ENCODE measurements at places on chromosomes 13 and 19. TPM values are rescaled to one million over a fixed set of nuclear protein-coding genes. Genes with fewer than 3 reads are reported as not detected.

- DNase-seq = no peak
Measured at GRCh38 chr13:60047918-60048317, 115.8 kb downstream of the DIAPH3 start.

DNA sequence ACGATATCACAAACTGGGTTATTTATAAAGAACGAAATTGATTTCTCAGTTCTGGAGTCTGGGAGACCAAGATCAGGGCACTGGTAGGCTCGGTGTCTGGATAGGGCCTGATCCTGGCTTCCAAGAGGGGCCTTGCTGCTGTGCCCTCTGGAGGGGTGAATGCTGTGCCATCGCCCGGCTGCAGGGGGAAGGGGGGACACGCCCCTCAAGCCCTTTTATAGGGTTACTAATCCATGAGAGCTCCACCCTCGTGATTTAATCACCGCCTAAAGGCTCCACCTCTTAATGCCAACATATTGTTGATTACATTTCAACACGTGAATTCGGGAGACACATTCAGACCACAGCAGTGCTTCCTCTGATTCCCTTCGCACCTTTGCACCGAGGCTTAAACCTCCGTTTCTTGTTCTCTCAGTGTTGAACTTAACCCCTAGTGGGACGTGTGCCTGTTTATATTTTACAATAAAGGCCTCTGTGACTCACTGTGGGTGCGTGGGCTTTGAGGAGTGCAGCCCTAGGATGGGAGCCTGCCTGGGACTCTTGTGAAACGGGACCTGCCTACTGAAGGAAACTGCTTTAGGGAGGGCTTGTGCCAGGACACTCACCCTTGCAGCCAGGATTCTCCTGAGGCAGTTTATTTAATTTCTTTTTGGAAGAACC is 52.4 kb upstream of the SPATA13 start:
- DNase-seq = no peak

DNA sequence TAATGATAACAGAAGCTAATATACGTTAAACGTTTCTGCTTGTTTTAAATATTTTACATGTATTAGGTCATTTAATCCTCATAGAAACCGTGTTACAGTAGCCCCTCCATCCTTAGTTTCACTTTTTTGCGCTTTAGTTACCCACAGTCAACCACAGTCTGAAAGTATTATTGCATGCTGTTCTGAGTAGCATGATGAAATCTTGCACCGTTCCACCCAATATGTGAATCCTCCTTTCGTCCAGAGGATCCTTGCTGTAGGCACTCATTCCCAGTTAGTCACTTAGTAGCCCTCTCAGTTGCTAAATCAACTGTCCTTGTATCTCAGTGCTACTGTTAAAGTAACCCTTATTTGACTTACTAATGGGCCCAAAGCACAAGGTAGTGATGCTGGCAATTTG is 257.8 kb downstream of the ENOX1 start:
- no peak for DNase-seq

DNA sequence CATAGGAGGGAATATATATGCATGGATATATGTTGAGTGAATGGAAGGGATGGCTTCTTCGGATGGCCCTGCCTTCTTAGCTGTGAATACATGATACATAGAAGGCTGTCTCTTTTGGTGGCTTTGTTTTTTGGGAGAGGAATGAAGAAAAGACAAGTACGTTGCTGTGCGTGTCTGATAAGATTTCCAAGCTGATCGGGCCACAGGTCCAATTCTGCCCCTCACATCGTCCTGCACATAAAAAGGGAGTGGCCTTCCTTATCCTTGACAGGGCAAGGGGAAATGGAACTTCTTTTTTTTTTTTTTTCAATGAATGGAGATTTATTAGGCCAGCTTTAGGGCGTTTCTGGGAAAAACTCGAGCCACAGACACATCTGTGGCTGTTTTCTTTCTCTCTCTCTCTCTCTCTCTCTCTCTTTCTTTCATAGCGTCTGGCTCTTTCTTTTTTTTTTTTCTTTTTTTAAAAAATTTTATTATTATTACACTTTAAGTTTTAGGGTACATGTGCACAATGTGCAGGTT is 103.8 kb upstream of the SPATA13 start:
- no peak for DNase-seq

- no peak for DNase-seq
Measured at GRCh38 chr19:19471682-19472081, 43.7 kb downstream of the TSSK6 start.

DNA sequence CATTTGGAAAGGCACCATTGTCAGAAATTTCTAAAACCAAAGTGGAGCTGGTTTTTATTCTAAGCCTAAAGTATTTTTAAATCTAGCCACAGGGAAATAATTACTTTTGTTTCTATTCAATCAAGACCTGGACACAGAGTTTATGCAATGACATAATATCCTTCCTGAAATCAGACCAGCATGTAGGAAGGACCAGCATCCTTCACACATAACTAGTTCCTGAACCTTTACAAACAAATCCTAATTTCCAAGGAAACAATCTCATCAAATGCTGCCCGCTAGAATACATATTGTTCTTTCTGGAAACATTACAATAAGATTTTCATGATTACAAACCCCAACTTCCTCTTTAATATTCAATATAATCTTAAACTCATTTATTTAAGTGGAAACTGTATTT is 1.5 kb downstream of the STARD13 start:
- DNase-seq = no peak

DNA sequence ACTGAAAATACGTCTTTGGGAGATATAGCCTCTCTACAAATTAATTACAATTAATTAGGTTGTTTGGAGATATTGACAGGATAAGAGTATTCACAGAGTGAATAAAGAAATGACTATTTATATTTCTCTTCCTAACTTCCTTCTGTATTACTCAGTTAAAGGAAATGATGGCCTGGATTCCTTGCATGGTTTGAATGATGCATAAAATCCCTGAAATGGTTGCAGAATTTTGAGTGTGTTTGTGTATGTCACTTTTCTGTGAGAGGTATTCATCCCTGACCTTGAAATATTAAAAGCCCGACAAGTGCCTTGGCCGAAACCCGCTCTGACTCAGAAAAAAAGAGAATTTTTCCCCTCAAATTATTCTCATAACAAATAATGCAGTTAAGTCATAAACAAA is 90.0 kb downstream of the PDS5B start:
- DNase-seq = no peak

DNA sequence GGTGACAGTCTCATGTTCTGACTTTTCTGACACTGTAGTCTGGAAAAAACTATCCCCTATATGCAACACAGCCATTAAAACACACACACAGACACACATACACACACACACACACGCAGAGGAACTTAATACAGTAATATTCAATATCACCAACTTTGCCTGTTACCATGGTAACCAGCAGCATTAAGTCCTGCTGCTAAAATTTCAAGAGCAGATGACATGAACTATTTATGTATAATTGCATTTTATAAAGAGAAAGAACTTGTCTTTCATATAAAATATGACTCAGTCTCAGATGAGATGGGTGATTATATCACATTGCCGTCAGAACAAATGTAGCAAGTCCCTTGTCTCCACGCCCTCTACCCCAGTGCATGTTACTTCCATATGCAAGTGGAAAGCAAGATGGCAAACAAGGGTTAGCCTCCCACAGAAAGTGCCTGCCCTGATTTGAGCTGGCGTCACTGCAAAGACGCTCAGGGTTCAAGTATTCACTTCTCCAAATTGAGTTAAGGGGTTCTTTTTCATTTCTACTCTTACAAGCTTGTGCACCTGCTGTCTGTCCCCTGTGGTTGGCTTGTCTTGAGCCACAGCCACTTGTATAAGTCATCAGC is 576.8 kb downstream of the UQCRFS1 start:
- DNase-seq = no peak

- DNase-seq = no peak
Measured at GRCh38 chr19:8017808-8018207, 12.4 kb upstream of the ELAVL1 start.

PTGER1 gene
- polyA plus RNA-seq = not detected

CFAP97D2 gene
- polyA plus RNA-seq = not detected

ZNF525 gene
- polyA plus RNA-seq = 7.4 TPM

IGFL2 gene
- not detected for polyA plus RNA-seq

COMP gene
- 16.9 TPM for polyA plus RNA-seq
